NCI-H460 (cell line): ENCODE measurements at places on chromosomes 1 and 21. TPM values are rescaled to one million over a fixed set of nuclear protein-coding genes. Genes with fewer than 3 reads are reported as not detected.

MPL gene
- total RNA-seq: not detected in 2 replicates

IGSF5 gene
- not detected in 2 replicates for total RNA-seq

NTMT2 gene
- total RNA-seq: 0.15 TPM in 1 of 2 replicates, not detected in the other

- no peak for DNase-seq
Observed at GRCh38 chr1:166297993-166298392, 131.2 kb upstream of the FAM78B start.

- no peak for DNase-seq
Observed at GRCh38 chr21:17195351-17195750, 317.5 kb upstream of the CXADR start.

- DNase-seq: no peak
Observed at GRCh38 chr1:223429821-223430220, 36.6 kb downstream of the CCDC185 start.

GRCh38 chr1:110874324-110875215 is 1.6 kb downstream of the CD53 start:
- no peak for DNase-seq

DNA sequence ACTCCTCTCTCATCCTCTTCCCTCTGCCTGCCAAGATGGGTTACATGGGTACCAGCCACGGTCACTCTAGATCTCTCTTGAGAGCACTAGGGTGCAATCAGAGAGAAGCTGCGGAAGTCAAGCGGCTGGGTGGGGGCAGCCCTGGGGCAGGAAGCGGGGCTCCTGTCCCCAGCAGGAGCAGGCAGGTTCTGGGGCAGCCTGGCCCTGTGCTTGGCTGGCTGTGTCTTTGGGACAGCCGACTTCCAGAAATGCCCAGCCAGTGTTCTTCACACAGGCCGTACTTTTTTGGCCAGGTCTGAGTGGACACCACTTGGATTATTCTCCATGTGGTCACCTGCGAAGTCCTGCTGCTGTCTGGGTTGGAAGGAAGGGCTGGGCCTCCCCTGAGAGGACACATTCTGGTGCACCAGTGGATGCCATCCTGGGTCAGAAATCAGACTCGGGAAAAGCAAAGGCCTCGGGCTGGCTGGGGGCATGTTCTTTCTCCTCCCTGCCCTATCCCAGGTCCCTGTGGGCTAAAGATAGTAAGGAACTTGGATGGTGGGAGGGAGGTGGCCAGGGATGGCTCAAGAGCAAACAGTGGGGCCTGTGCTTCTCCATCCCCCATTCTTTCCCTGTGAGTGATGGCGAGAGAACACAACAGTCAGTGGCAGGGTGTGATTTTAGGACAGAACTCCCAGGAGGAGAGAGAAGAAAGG is 93.7 kb downstream of the ITPKB start:
- no peak for DNase-seq

- DNase-seq: no peak
Observed at GRCh38 chr1:50977575-50978143, 7.6 kb downstream of the CDKN2C start.

GRCh38 chr1:2887941-2888855 is 86.7 kb upstream of the TTC34 start:
- no peak for DNase-seq
